ENCODE measurements at places on chromosomes 16 and 17.
A peak's percentile ranks its signal among the peaks of the same experiment; 100 is the strongest.

DNA sequence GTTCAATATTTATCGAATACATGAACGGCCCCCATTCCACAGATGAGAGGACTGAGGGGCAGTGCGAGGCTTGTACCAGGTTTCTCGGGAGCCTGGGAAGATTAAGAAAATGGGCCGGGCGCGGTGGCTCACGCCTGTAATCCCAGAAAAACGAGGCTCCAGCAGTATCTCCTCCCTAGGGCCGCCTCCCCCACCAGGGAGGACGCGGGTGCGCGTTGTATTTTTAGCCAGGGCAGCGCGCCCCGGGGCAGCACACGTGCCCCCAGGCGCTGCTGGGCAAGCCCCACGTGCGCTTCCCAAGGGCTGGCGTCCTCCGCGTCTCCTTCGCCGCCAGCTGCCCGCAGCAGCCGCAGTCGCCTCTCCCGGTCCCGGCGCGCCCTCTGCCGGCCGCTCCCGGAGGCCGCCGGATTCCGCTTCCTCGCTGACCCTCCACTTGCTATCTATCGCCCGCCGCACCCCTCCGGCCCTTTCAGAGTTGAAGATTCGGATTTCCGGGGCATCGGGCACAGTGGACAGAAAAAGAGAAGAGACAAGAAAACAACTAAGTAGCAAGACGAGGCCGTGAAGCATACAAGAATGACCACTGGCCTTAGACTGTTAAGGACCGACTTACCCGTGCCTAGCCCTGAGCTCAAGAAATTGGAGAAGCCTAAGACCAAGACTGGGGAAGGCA is 1.9 kb upstream of the YBX2 start:
- no peak for DNase-seq

- no peak for DNase-seq
Measured at GRCh38 chr16:67089101-67089500, 20.6 kb upstream of the PHAF1 start.

DNA sequence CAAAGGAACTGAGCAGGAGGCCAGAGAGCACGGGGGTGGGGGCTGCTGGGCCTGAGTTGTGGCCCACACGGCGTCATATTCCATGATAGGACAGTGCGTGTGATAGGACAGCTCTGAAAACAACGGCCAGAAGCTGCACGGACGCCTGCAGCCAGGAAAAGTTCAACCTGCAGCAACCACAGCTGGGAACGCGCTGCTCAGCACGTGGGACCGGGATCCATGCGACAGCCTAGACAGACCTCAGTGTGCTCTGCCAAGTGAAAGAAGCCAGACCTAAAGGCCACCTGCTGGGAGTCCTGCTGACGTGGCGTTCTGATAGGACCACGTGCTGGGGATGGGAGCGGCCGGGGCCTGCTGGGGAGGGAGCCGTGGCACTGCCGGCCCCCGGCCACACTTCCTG is 21.6 kb downstream of the CTU2 start:
- DNase-seq = no peak

DNA sequence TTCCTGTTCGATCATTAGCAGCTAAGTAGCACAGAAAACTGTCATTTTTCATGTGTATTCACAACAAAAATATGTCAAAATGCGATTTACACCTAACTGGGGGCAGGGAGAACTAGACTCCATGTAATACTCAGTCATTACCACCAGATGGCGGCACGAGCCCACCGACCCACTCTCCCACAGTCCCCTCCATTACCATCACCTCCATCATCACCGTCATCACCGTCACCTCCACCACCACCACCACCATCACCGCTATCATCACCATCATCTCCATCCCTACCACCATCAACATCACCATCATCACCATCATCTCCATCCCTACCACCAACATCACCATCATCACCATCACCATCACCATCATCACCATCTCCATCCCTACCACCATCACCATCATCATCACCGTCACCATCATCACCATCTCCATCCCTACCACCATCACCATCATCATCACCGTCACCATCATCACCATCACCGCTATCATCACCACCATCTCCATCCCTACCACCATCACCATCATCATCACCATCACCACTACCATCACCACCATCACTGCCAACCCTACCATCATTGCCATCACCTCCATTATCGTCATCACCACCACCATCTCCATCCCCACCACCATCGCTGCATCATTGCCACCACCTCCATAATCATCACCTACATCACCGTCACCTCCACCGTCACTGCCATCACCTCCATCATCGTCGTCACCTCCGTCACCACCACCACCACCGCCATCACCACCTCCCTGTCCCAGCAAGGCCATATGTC is 14.4 kb downstream of the NDUFAF8 start:
- peak; percentile 11 for DNase-seq

- DNase-seq = no peak
Measured at GRCh38 chr17:57675427-57676387, 69.4 kb downstream of the CCDC182 start.
